RCC 7860 (cell line): ENCODE measurements at places on chromosomes 7 and 10.

GRCh38 chr7:76515999-76516443 is 5.7 kb downstream of the UPK3B start:
- DNase-seq = peak; percentile 49

GRCh38 chr7:43891069-43891955 is 15.1 kb downstream of the URGCP start:
- no peak for DNase-seq

- DNase-seq = no peak
Measured at GRCh38 chr10:94156453-94156852, 162.7 kb downstream of the PLCE1 start.

DNA sequence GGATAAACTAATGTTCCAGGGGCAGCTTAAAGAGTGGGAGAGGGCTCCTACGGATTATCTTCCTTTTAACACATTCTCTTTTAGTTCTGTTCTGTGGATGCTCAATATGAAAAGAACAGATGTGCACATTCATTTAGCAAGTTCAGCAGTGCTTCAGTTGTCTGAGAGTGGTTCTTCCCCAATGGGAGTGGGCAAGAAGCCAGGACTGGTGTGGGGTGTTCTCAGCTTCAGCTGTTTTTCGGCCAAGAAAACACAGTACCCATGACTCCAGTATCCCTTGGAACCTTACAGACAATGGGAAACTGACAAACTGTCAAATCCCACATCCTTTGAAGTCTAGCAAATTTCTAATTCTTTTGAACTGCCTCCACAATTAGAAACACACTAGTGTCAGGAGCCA is 71.5 kb upstream of the LRRC17 start:
- DNase-seq = no peak

DNA sequence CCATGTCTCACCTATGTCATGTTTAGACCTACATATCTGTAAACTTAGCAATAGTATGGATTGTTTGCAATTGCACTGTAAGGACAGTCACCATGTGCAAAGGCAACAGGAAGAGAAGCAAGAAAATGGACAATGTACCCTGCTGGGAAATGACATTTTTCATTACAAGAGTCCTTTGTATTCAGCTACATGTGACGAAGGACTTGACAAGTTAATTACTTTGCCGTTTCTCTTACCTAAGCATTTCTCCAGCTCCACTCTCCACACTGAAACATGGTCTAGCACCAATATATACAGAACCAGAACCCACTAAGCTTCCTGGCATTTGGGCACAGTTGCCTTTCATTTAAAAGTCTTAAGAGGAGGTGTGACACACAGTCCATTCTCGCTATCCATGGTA is 76.6 kb upstream of the PFKP start:
- DNase-seq = no peak

GRCh38 chr7:122686360-122686878 is 12.5 kb downstream of the RNF133 start:
- no peak for DNase-seq

- no peak for DNase-seq
Measured at GRCh38 chr10:98344589-98345038, 70.4 kb downstream of the PYROXD2 start.

DNA sequence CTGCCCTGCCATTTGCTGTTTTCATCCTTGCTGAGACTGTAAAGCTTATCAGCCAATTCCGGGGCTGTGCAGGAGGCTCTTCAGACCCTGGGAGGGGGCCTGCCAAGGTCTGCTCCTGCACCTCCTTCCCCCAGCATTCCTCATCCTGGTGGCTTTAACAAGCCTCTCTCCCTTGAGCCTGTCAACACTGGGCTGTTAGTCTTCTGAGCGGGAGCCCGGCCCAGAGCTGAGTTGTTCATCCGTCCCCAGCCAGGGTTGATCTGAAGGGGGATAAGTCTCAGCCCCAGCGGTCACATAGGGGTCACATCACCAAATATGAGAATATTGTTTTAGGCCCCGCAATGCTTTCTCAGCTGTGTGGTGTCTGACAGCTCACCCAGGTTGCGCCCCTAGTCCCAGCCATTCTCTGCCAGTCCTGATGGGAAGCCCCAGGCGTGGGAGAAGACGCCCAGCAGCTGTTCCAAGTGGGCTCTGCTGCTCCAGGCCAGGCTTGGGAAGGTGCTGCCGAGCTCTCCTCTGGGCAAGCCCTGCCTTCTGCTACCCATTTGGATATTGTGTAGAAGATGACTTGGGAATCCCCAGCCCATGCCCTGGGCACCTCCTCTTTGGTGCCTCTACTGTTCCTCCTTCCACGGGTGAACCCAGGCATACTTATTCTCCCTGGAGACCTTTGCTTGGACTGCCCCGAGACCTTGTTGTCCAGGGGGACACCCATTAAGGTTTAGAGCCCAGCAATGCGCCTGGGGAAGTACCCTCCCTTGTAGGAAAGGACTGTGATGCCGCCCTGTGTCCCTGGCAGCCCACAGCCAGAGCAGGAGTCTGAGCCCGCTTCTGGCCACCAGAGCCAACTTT is 23.5 kb upstream of the TRIM8 start:
- DNase-seq = no peak

GRCh38 chr7:56250135-56250534 is 133.9 kb upstream of the NUPR2 start:
- DNase-seq = no peak

GRCh38 chr7:7944619-7945282 is 23.8 kb upstream of the GLCCI1 start:
- DNase-seq = no peak

GRCh38 chr7:43781726-43782607 is 23.5 kb downstream of the BLVRA start:
- no peak for DNase-seq

- no peak for DNase-seq
Measured at GRCh38 chr7:36276428-36277248, 113.0 kb upstream of the ANLN start.

- DNase-seq = no peak
Measured at GRCh38 chr7:70267381-70268120, 669.3 kb downstream of the AUTS2 start.

- no peak for DNase-seq
Measured at GRCh38 chr7:79740076-79740475, 286.6 kb upstream of the MAGI2 start.

- no peak for DNase-seq
Measured at GRCh38 chr7:3482147-3482921, 181.3 kb downstream of the SDK1 start.

GRCh38 chr7:120070201-120070600 is 202.8 kb upstream of the KCND2 start:
- no peak for DNase-seq

DNA sequence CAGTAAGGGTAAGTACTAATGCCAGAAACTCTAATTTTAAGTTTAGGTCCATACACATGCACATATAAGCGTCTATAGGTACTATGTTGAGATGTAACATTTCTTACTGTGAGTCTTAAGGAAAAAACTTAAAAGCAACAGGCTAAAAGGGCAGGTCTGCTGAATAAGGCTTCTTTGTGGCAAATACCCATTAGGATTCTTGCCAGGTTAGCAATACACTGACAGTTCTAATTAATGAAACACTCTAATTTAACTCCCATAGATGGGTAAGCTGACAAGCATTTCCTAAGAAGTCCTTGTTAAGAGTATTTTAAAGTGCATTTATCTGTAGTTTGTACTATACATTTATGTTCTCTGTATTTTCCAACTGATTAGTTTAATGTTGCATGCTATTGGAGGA is 14.0 kb downstream of the SCRN1 start:
- no peak for DNase-seq
